GM18507 (cell line): ENCODE measurements at places on chromosomes 1 and 21.
A peak's percentile ranks its signal among the peaks of the same experiment; 100 is the strongest.

DNA sequence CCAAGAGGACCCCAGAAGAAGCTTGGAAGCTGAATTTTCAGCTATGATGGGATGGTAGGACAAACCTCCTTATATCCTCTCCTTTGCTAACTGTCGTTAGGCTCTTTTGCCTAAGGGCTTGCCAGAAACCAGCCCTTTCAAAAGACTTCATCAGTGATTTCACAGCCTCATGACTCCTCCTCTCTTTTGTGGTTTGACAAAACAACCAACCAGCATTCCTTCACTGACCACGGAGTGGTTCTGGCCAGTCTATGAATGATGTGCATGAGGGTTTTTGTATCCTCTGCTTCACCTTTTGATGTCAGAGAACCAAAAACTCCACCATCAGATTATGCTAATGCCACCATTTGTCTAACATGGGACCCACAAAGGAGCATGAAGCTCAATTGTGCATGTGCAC is 116.9 kb upstream of the COA6 start:
- no peak for DNase-seq

GRCh38 chr1:67586596-67586995 is 98.4 kb upstream of the GADD45A start:
- DNase-seq = no peak

DNA sequence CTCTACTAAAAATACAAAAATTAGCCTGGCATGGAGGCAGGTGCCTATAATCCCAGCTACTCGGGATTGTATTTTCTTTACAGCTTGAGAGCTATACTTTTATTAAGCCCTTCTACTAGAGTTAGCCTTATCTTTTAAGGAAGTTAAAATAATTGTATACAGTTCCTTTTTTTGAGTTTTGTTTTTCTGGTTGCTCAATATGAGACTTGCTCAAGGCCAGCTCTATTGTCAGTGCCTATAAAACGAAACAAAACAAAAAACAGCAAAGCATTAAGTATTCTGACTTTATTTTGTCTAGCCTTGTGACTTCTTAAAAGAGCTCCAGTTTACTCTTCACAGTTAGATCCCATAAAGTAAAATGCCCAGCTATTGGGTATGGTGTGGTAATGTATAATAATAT is 17.2 kb downstream of the PKN2 start:
- DNase-seq = no peak

DNA sequence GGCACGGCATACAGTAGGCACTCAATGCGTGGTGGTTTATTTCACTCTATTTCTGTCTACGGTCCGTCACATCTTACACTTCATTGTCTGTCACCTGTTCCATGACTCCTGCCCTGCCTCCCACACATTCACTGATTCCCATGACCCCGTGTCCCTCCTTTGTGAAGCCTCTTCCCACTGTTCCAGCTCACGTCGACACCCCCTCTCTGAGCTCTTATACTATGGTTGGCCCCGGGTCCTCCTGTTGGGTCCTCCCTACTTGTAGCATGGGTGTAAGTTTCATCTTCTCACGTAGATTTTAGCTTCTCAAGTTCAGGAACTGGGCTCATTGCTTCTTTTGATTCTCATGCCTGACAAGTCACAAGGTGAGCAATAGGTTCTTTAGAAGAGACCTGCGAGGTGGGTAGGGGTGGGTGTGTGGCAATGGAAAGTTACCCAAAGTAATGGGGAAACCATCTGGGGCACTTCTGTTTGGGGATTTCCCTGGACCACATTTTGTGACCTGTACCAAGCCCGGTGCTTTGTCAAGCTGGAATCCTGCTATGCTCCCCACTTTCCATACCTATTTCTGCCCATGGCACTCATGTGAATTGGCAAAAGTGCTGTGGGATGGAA is 22.1 kb upstream of the IL10 start:
- no peak for DNase-seq

DNA sequence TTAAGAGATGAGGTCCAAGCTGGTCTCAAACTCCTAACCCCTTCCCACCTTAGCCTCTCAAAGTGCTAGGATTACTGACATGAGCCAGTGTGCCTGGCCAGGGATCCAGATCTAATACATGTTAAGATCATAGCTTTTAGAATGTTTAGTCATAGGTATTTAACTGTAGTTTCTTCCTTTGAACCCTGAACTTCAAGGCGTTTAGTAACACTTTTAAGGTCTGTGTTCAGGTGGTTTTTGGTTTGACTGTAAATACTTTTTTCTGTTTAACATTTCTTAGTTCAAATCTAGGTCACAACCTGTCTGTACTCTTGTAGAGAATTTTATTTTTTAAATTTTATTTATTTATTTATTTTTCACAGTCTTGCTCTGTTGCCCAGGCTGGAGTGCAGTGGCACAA is 28.1 kb downstream of the RAP1A start:
- DNase-seq = no peak

DNA sequence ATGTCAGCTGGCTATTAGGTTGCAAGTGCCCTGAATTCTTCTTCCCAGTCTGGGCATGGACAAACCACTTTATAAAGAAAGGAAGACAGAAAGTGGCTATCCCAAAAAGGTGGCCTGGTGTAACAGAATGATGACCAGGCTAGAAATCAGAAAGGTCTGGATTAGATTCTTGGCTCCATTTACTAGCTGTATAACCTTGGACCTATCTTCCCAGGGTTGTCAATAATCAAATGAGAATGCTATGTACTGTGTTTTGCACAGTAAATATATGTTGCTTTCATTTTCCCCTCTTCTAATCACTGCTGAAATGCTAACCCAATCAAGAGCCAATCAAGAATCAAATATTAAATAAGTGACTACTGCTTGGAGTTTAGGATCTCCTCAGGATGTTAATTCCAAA is 20.4 kb downstream of the RNF19B start:
- DNase-seq = no peak

DNA sequence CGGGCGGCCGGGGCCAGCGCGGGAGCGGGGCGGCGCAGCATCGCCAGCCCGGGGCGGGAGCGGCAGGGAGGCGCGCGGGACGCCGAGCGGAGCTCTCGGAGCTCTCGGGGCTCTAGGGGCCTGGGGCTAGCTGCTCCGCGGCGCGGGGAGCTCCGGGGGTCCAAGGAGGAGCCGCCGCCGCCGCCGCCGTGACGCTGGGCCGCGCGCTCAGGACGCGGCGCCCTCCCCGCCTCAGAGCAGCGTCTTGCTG is 147 bp downstream of the CLSTN1 start:
- no peak for DNase-seq

DNA sequence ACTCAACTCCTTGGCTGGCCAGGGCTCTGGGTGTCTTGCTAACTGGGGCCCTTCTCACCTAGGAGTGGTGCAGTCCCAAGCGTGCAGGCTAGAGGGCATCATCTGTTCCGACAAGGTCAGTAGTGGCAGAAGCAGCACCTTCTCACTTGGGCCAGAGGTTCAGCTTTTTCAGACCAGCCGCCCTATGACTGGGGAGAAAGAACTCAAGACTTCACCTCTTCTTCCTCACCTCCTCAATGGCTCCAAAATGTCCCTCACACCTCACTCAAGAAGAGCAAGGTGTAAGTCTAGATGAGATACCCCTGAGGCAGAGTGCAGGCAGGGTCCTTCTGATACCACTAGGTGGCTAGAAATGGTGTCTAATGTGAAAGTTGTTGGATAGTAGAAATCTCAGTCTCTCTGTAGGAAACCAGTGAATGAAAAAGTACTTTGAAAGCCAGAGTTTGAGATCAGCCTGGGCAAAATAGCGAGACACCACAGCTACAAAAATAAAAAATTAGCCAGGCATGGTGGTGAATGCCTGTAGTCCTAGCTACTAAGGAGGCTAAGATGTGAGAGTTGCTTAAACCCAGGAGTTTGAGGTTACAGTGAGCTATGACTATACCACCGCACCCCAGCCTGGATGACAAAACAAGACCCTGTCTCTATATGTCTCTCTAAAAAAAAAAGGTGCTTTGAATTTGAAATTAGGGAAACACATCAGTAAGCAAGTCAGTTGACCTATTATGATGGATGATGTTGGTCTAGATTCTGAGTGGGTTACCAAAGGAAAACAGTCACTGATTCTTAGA is 8.6 kb upstream of the IL20 start:
- no peak for DNase-seq

- DNase-seq = no peak
Observed at GRCh38 chr1:161728376-161729226, 7.3 kb downstream of the FCRLB start.

DNA sequence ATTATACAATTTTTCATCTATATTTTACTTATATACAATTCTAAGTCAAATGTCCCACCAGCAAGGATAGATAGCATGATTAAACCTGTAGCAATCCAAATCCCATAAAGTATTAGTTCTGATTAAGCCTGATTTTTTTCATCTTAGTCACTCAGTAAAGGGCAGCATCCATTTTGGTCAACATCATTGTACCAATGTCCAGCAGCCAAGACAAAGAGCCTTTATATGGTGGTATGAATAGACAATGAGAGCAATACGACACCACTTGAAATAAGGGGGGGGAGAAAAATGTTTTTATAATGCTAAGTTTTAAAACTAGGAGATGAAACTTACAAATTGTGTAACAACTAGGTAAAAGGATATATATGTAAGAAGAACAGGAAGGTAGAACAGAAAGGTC is 7.4 kb downstream of the ZNF644 start:
- no peak for DNase-seq

DNA sequence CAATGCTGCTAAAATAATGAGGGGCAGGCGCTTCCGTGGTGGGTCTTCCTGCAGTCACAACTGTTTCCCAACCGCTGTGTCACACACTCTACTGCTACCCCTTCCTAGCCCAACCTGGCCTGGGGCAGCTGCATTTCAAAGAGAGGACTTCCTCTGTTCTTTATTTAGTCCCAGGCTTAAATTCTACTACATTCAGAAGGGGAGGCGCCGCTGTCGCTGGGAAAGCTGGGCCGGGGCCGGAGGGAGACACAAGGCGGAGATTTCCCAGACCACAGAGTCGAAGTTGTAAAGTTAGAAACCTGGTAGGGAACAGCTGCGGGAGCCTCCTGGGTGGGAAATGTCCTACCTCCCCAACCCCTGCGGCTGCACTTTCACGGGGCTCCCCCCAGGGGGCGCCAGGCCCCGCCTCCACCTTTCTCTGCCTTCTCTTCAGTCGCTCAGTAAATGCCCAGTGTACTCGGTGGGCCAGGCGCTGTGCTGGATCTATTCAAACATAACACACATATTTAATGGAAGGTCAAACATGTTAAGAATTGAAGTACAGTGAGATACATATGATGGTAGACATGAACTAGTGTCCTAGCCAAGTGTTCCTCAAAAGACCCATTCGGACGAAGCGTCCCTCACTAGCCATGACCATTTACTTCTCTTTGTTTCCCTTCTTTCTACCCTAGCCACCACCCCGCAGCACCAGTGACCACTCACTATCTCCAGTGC is 23.1 kb downstream of the DYRK3 start:
- DNase-seq = peak; percentile 60

DNA sequence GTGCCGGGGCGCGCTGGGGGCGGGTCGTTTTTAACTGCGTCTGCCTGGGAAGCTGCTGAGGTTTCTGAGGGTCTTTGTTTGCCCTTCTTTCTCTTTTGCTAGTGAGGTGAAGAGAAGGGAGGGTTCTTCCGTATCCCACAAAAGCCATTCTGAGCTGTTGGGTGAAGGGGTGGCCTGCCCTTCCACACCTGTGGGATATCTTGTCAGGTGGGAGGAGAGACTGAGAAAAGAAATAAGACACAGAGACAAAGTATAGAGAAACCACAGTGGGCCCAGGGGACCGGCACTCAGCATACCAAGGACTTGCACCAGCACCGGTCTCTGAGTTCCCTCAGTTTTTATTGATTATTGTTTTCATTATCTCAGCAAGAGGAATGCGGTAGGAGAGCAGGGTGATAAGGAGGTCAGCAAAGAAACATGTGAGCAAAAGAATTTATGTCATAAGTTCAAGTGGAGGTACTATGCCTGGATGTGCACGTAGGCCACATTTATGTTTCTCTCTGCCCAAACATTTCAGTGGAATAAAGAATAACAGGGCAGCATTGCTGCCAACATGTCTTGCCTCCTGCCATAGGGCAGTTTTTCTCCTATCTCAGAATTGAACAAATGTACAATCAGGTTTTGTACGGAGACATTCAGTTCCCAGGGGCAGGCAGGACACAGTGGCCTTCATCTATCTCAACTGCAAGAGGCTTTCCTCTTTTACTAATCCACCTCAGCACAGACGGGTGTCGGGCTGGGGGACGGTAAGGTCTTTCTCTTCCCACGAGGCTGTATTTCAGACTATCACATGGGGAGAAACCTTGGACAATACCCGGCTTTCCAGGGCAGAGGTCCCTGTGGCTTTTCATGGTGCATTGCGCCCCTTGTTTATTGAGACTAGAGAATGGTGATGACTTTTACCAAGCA is 972 bp downstream of the PGBD2 start:
- no peak for DNase-seq

DNA sequence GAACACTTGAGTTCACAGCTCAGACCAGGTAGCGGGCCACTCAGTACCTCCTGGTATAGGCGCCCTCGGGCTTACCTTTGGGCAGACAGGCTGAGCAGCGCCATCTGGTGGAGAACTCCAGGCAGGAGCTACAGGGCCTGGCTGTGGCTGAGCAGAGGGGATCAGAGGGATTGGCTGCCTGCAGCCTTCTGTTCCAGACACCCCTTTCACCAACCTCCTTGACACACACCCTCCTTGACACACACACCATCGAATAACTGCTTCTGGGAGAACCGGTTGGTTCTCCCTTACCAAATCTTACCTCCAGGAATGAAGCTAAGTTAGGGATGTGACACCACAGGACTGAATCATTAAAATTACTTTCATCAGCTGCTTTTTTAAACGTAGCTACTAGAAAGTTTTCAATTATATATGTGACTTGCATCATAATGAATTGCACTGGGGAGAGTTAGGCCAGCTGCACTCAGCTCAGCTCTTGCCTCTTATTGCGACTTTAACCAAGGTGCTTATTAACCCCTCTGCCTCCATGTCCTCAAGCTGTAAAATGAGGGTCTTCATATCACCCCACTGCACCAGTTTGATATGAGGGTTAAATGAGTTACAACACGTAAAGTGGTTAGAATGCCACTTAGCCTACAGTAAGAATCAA is 6.6 kb downstream of the LIN28A start:
- DNase-seq = peak; percentile 64

DNA sequence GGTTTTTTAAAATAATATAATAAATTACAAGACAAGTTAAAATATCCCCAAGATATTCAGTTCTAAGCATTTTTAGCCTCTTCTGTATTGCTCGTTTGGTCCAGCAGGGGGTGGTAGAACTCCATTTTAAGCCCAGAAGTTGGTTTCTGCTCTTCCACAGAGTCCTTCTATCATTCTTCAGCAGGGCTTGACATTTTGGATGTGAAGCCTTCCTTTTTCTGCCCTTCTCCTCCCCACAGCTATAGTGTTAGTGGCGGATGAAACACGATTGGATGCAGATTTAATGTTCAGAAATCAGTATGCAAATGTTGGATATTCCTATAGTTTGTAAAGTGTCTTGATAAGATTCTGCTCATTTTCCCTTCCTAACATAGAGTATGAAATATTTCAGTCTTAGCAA is 1.4 kb downstream of the NCAM2 start:
- no peak for DNase-seq

DNA sequence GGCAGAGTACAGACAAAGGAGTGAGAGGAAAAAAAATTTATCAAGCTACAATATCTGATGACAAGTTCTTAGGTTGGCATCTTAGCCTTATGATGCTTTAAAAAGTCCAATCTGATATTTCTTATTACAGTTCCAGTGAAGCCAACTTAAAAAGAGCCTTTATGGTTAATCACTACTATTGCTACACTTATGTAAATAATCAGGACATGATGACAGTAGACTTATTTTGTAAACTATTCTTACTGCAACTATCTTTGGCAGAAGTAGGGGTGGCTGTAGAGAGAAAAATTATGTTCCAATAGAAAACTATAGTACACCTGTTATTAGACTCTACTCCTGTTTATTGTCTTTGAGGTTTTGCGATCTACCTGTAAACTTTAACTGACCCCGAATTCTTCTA is 25.8 kb upstream of the NUF2 start:
- DNase-seq = no peak

- no peak for DNase-seq
Observed at GRCh38 chr21:29301691-29302090, 3.0 kb downstream of the BACH1 start.
